ENCODE measurements at places on chromosomes 3 and 15.
A peak's percentile ranks its signal among the peaks of the same experiment; 100 is the strongest.

- DNase-seq: no peak
These were observed 34.0 kb upstream of the ARHGEF3 start for GRCh38 chr3:56835650-56836227.

DNA sequence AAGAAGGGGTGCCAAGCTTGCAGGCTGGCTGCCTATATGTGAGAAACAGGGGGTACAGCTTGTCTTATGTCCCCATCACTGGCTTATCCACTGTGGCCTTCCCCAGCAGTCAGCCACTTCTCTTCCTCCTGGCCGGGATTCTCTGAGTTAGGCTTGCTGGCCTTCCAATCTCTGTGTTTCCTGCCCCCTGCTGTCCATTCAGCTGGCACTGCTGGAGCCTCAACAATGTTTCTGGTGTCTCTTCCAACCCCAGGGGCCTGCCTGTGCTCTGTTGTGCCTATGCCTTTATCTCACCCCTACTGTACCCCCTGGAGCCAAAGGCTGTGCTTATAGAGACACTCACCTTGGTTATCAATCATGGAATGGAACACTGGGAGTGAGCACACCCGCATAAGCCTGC is 36.5 kb downstream of the ANAPC13 start:
- DNase-seq: peak; percentile 22

- no peak for DNase-seq
These were observed 58.9 kb upstream of the CBLB start for GRCh38 chr3:105927741-105928140.

GRCh38 chr3:122013448-122013925 is 8.6 kb downstream of the ILDR1 start:
- no peak for DNase-seq

DNA sequence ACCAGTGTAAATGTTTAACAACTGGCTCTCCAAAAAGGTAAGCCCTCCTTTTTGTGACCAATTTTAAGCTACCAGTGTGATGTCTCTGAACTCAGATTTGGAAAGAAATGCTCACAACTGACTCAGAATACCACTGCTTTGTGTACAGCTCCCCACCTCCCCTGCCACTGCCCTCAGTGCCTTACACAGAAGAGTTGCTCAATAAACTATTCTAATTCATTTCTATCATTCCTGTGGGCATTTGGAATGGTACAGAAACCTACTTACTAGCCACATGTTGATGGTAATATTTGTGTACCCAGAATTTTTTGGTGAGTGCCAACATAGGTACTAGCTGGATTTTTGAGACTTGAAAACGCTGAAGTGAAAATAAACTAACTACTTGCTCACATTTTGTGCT is 16.0 kb downstream of the LRRN1 start:
- DNase-seq: no peak

DNA sequence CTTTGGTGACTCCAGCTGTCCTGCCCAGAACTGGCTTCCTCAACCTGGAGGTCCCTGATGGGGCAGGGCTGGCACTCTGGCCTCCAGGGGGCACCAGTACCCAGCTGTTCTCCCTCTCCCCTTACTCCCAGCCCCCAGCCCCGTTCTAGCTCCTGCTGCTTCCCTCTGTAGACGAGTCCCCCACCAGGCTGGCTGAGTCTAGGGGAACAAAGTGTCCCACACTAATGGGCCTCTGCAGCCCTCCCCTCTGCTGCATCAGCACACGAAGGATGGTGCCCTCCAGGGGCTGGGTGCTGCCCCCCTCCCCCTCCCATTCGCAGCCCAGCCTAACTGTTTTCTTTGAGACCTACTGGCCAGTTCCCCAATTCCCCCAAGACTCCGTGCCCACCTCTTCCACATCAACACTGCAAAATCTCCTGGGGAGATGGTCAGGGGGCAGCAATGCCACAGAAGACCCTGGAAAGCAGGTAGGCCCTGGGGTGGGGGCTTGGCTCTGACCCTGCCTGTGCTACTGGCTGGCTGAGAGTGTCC is 4.2 kb downstream of the RHCG start:
- no peak for DNase-seq

- DNase-seq: no peak
These were observed at the start of gene HYAL2 for GRCh38 chr3:50322386-50323091. Gene HYAL2 (minus strand): TSS chr3:50322745. CDS start chr3:50320489, 2,256 bp downstream.

- no peak for DNase-seq
These were observed 276.3 kb downstream of the RYR3 start for GRCh38 chr15:33586786-33587697.

DNA sequence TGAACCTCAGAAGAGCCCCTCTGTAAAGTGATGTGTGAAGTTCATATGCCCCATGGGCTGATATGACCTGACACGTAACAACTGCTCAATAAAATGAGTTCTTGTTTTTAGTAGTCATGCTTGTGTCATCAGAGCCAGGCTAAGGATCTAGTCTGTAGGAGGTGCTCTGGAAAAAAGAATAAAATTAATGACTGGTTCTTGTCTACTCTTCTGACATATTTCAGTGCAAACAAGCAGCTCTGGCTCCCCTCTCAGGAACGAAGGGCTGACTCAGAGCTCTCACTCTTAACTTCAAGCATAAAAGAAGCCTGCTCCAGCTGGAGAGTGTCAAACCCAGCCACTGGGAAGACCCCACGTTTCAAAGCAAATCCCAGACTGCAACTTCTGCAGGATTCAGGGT is 77.0 kb downstream of the LRIG1 start:
- no peak for DNase-seq

DNA sequence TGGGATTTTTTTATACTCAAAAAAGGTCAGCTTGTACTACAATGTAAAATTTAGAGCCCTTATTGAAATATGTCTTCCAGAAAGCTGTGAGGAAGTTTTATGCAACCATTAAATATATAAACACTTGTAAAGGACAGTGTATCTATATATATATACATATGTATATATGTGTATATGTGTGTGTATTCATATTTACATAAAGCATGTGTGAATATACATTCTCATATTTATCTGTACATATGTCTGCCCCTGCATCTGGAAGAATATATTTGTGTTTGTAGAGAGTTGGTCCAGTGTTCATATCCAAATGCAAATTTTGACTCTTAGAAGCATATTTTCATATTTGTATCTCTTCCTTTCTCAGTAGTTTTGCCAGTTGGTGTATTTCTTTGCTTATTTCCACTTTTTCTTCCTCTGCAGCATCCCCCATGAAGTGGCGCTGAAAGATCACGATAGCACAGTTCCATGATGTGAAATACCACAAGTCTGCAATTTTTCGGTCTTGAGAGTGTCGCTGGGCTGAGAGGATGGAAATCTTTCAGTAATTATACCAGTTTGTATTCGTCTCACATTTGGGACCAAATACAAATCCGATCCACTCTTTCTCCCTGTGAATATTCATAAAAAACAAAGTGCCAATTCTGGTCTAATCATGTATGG is 311.7 kb upstream of the DPH6 start:
- DNase-seq: no peak
